Ureter (tissue), 1 donor: ENCODE measurements at places on chromosomes 1 and 21. TPM values are rescaled to one million over a fixed set of nuclear protein-coding genes. Genes with fewer than 3 reads are reported as not detected.

Gene FBXO2
- total RNA-seq = 3.5 TPM

Gene MYBPH
- total RNA-seq = not detected

Gene LY9
- 3.2 TPM for total RNA-seq

Gene LYPD8
- total RNA-seq = not detected

Gene PIGR
- total RNA-seq = 670 TPM

Gene TIE1
- 21.4 TPM for total RNA-seq

Gene UMODL1
- not detected for total RNA-seq

Gene SYT14
- 0.05 TPM for total RNA-seq

Gene ZBTB21
- total RNA-seq = 24.5 TPM

Gene APOBEC4
- not detected for total RNA-seq

Gene ADAM30
- total RNA-seq = not detected

Gene JAK1
- 116 TPM for total RNA-seq

Gene GFI1
- total RNA-seq = 2.4 TPM

Gene TNNT2
- 1.4 TPM for total RNA-seq

Gene NBPF4
- 0.34 TPM for total RNA-seq
